ENCODE measurements at places on chromosomes 5 and 9.
A peak's percentile ranks its signal among the peaks of the same experiment; 100 is the strongest.

- DNase-seq = peak; percentile 5
These were observed 279.9 kb downstream of the ASTN2 start for GRCh38 chr9:117134826-117135500.

DNA sequence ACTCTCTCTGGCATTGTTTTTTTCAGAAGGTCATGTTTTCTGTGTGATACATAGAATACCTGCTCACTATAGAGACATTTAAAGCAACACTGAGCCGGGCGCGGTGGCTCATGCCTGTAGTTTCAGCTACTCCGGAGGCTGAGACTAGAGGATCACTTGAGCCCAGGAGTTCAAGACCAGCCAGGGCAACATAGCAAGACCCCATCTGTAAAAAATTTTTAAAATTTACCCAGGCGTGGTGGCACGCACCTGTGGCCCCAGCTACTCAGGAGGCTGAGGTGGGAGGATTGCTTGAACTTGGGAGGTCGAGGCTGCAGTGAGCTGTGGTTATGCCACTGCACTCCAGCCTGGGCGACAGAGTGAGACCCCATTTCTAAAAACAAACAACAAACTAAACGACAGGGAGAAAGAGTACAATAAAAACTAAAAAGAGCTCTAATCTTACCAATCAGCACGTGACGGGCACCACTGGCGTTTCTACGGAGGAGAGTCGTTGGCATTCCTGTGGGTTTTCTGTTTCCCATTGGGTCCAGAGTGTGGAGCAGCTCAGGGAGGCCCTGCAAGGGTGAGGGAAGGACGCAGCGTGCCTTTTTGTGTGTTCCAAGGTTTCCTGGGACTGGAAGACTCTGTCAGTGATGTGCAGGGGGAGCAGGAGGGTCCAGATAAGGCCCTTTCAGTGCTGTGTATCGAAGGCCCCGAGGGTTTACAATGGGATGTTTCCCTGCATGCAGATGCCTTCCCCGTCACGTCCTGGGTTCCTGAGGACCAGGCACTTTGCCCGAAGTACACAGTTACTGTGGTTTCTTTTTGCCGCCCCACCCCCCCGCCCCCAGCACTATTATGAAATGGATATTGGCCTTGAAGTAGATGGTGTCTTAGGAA, 7.2 kb upstream of the RNU6ATAC start:
- peak; percentile 80 for DNase-seq

- no peak for DNase-seq
These were observed 114.5 kb downstream of the TSSK1B start for GRCh38 chr5:113320273-113320780.

DNA sequence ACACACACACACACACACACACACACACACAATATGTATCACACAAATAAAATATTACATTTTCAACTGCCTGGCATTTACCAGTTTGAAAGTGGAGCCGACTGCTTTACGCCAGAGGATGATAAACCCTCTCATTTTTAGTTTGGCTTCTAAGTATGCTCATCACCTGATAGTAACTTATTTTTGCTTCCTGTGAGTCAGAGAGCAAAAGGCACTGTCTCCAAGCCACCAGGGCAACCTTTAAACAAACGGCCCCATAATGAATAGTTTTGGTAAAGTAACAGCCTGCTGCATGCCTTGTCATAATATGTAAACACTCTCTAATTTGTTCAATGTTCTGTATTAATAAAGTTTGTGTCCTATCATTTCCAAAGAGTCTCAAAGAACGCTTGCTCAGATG, 26.9 kb downstream of the KLF4 start:
- no peak for DNase-seq

GRCh38 chr5:14009575-14009974, 65.1 kb upstream of the DNAH5 start:
- DNase-seq = no peak

GRCh38 chr5:127192836-127193338, 97.7 kb upstream of the MEGF10 start:
- DNase-seq = no peak

- DNase-seq = peak; percentile 52
These were observed 19.6 kb upstream of the GLRX start for GRCh38 chr5:95841914-95842812.

Measured in fibroblast of skin of scalp (primary cell).